ENCODE measurements at places on chromosomes 2 and 18.

GRCh38 chr18:70031221-70031620 lies 83.5 kb upstream of the CD226 start:
- DNase-seq, result no peak

DNA sequence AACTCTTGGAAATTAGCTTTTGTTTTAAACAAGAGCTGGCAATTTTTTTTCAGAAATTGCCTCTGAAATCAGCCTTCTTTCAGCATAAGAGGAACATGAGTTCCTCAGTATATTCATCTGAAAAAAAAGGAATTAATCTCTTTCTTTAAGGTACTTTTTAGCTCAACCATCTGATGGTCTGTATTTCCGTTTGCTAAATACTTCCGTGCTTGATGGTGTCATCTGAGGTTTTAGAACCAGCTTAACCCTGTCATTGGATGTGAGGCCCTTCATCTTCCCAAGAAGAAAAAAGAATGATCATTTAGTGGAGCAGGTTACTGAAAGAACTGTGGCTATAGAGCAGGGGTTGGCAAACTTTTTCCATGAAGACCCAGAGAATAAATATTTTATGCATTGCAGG lies 175.0 kb downstream of the TRABD2A start:
- DNase-seq, result no peak

DNA sequence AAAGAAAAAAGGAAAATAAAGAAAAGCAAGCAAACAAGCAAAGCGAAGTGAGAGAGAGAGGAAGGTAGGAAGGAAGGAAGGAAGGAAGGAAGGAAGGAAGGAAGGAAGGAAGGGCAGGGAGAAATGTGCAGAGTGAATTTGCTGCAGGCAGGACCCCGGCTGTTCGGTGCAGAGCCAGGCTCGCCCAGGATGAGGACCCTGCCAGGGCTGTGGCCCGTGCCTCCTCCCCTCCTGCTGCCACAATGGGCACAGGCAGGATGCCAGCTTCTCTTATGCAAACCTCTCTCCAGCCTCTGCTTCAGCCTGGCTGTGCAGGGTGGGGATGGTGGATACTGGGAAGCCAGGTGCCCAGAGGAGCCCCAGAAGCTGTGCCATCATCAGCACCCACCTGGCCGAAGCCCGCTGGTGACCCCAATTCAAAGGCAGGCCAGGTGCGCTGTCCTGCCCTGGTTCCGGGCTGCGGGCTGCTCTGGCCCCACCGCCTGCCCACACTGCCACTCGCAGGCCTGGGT lies 3.2 kb downstream of the GPR17 start:
- DNase-seq, result no peak

GRCh38 chr2:240556553-240557100 lies 1.2 kb downstream of the ANKMY1 start:
- peak; percentile 22 for DNase-seq

DNA sequence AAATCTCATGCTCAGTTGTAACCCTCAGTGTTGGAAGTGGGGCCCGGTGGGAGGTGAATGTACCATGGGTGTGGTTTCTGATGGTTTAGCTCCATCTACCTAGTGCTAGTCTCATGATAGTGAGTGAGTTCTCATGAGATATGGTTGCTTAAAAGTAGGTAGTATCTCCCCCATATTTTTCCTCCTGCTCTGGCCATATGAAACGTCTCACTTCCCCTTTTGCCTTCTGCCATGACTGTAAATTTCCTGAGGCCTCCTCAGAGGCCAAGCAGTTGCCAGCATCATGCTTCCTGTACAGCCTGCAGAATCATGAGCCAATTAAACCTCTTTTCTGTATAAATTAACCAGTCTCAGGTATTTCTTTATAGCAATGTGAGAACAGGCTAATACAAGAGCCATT lies 62.8 kb upstream of the RNF152 start:
- no peak for DNase-seq

- DNase-seq, result no peak
Observed at GRCh38 chr2:95069465-95069864, 44.0 kb downstream of the MAL start.

- DNase-seq, result no peak
Observed at GRCh38 chr18:55199291-55199963, 240.2 kb upstream of the CCDC68 start.

DNA sequence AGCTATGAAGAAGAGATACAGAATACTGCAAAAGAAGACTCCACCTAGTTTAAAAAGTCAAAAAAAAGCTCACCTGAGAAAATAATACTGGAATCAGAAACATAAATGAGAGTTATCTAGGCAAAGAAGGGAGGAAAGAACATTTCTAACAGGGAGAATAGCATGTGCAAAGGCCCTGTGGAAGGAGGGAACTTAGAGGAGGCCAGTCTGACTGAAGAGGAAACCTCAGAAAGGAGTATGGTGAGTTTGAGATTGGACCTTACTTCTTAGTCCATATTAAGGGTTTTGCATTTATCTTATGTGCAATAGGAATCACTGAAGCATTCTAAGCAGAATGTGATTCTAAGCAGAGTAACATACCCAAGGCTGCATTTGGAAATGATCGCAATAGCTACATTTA lies 193.2 kb downstream of the LNPK start:
- DNase-seq, result no peak

- no peak for DNase-seq
Observed at GRCh38 chr2:239688122-239688681, 287.4 kb upstream of the HDAC4 start.

GRCh38 chr2:62270728-62271127 lies 74.8 kb downstream of the B3GNT2 start:
- peak; percentile 35 for DNase-seq

Measured in amniotic epithelial cell (primary cell).